Activated CD8-positive, alpha-beta memory T cell treated with anti-CD3 and anti-CD28 coated beads for 1 hour (primary cell): ENCODE measurements at places on chromosomes 4 and X.

- DNase-seq = no peak
Measured at GRCh38 chrX:74133156-74133796, 170.7 kb upstream of the ZCCHC13 start.

DNA sequence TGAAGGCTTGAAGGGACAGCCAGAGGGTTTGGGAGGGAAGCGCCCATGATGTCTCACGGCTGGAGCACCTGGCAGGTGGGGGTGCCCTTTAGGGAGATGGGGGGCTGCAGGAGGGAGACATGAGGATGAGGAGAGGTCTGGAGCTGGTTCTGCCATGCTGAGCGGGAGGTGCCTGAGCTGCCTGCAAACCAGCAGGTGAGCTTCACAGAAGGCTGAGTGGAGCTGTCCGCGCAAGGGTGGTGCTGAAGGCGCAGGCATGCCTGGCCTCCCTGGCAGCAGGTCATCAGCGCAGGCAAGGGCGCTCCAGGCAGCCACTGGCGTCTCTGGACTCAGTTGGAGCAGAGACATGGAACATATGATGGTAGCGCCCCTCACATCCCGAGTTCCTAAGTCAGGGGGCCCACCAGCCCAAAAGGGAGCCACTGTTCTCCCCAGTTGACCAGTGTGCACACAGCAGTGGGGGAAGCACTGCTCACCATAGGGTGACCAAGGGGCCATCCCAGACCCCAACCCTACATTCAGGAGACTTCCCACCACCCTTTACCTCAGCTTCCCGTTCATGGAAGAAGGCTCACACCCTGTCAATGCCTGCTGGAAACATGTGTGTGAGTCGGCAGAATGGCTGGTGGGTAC, 25.8 kb downstream of the ADRA2C start:
- DNase-seq = no peak

GRCh38 chr4:40227284-40227683, 30.5 kb downstream of the RHOH start:
- no peak for DNase-seq

DNA sequence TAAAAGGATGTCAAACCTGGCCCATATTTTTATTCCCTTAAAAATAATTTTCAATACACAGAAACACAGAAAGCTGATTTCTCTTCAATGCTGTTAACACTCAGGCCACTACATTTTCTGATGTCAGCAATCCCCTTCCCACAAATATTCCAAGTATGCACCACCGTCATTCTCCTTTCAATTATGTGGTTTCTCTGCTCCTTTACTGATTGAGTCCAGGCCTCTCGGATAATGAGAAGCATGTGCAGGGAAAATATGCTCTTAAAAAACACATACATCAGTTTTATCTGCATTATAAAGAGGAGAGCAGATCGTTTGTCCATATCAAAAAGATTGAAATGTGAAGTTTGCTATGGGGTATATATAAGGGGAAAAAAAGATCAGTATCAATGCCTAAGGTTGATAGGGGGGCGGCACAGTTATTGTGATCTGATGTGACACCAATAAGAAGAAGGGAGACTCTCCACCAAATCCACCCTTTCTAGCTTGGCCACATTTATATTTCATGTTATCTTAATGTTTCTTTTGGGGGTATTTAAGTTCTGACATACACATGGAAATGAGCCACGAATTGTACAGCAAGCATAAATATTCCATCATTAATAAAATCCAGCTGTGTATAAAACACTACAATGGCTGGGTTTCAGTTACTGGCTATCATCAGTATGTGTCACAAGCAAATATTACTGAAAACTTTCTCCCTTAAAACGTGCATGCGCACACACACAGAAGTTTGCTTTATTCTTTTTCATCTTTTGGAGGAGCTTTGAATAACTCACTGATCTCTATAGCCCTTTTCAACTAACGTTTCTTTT, 6.4 kb downstream of the AMOT start:
- DNase-seq = no peak

DNA sequence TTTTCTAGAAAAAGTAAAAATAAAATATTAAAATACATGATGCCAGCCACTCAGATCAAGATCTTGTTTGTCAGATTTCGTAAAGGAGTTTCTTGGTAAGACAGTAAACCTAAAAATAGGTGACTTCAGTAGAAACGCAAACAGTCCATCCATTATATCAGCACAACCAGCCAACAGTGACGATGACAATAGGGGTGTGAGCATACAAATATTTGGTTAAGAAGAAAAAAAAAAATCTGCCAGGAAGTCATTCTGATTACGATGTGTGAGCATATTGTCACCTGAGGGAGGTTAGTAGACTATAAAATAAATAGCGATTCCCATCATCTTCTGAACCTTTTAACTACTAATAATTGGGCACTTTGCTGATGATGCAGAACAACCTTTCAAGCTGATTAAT, 37.6 kb downstream of the SLC7A11 start:
- no peak for DNase-seq

DNA sequence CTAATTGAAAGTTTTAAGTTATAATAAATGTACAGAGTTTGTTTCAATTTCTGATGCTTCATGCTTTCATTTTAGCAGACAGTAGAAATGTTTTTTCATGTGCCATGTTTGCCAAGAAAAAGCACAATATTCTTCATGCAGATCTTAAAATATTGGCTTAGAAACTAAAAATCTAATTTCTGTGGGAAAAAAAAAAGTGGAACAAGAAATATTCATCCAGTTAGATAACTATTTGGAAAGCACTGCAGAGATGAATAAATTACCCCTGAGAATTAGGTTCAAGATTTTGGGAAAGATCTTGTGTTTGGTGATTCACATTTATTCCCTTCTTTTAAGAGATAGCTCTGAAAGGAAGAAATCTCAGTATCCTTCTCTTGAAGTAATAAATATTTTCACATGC, 912.5 kb downstream of the C4orf33 start:
- DNase-seq = no peak
